ENCODE measurements at places on chromosomes 2 and 18.

DNA sequence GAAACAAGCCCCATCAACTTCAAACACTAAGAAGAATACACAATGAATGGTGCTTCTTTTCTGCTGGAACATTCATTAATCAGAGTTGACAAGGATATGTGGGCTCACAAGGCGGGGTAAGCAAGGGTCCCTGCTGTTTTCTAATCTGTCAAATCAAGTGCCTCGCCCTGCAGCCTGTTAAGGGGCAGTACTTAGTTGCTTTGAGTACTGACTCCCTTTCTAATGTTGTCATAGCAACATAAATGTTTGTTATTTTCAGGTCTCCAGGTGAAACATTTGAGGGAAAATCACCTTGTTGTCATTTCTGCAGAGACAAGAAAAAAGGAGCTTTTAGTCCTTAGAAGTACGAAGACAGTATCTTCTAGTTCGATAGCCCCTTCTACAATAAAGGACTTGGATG is 284.7 kb upstream of the PKDCC start:
- no peak for DNase-seq

- no peak for DNase-seq
Observed at GRCh38 chr2:217703999-217704398, 298.8 kb downstream of the TNS1 start.

DNA sequence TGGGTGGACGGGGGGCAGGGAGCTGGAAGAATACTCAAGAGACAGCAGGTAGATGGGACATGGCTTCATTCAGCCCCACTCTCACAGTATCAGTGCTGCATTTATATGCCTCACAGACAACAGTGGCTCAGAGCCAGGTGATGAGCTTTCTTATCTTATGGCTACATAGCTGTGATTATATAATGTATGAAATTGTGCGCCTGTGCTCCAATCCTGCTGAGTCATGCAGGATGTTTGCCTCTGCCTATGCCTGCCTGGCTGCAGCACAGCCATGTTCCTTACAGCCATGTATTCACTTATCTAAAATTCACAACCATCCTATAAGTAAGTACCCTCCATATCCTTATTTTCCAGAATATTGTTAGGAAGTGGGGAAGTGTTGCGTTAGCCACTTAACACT is 37.7 kb upstream of the RNF103 start:
- no peak for DNase-seq

DNA sequence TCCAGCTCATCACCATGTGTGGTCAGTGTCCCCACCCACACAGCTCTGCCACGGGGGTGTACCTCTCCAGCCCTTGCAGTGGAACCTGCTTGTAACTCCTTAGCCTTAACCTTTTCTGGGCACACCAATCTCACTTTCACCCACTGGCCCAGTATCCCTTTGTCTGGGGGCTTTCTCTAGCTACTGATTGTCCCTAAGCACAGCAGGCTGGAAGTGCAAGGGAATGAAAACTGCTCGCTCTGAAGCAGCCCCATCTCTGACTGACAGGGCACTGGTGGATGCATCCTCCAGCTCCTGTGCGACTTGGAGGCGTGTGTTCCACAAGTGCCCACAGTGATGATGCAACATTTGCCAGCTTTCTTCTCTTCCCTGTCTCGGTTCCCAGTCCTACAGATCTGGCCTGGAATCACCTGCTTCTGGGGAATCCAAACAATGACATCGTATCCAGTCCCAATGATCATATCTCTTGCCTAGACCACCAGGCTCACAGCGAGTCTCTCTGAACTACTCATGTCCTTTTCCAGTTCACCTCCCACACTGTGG is 33.6 kb downstream of the SCTR start:
- no peak for DNase-seq

- no peak for DNase-seq
Observed at GRCh38 chr2:229422063-229422462, 151.0 kb upstream of the PID1 start.

- no peak for DNase-seq
Observed at GRCh38 chr2:175855794-175856453, 146.1 kb downstream of the LNPK start.

- no peak for DNase-seq
Observed at GRCh38 chr2:23756593-23757292, 170.2 kb downstream of the ATAD2B start.

DNA sequence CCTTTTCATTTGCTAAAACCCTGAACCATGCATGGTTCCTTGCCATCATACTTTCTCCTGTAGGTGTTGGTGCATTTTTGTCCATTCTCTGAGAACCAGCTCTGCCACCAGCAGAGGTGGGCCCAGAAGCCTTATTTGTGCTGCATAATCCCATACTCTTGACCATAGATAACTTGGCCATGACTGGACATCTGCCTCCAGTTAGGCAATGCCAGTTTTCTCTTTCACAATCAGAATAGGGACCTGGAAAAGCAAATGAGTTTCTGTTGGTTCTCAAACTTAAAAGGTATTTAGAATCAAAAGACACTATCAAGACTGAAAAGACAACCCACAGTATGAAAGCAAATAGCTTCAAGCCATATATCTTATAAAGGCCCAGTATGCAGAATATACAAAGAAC is 167.3 kb downstream of the MAIP1 start:
- DNase-seq = no peak

DNA sequence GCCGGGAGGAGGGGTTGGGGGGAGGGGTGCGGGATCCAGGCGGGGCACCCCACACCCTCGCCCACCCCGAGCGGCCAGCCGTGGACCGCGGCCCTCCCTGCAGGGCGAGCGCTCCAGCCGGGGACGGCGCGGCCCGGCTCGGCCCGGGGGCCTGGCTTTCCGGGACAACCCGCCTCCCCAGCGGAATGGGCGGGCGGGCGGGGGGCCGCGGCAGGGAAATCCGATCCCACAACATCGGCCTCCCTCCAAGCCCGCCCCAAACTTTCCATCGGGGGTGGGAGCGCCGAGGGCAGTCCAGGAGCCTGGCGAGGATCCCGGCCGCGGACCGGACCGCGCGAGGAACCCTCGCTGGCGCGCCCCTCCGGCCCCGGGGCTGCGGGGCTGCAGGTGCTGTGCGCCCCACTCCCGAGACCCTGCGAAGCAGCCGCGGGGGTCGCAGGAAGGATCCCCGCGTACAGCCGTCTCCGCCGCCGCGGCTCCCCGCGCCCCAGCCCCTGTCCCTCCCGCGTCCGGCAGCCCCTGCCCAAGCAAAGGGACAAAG is 529 bp downstream of the SEMA4C start:
- DNase-seq = no peak

DNA sequence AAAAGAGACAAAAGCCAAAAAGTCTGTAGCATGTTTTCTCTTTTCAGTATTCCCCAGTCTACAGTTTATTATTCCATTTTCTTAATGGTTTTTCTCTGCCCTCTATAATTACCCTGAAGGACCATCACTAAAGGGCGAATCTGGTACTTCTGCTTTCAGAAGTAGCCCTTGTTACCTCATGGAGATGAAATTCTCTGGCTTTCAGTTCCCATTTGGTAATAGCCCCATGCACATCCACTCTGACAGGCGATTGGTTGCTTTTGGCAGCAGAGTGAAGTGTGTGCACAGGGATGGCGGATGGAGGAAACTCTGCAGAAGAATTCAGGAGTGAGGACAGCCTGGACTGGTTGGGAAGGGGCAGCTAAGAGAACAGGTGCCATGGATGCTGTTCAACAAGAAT is 66.3 kb upstream of the NABP1 start:
- no peak for DNase-seq

- DNase-seq = no peak
Observed at GRCh38 chr2:159617100-159617499, 752 bp upstream of the BAZ2B start.

DNA sequence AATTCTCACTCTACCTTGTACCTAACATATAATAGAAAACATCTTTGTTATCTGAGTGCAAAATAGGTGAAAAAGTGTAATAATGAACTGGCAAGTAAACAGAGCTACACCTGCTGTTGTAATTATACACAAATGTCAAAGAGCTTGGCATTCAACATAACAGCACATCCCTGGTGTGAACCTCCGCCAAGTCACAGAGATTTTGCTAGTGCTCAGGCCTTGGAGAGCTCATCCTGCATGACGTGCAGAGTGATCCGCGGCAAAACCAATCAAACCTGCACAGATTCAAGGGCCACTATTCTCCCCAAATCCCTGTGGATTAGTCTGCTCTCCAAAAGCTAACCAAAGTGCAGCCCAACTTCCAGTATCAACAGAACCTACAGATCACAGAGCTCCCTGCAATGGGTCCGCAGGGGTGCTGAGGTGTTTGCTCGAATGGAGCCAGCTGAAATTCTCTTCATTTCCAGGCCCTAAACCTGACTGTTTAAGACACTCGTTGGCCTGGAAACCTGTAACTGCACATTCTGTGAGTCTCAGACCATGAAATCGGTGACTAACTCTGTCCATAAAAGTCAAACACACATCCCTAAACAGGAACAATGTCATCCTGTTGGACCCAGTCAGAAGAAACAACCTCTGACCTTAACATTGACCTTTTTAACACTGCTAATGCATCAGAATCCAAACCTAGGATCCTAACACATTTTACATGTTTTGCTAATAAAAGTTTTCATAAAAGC is 111.8 kb downstream of the EPB41L3 start:
- no peak for DNase-seq

GRCh38 chr18:8232791-8233190 is 376.4 kb upstream of the RAB12 start:
- DNase-seq = no peak

- no peak for DNase-seq
Observed at GRCh38 chr18:69999656-70000055, 52.0 kb upstream of the CD226 start.

GRCh38 chr2:96528006-96528699 is 8.4 kb upstream of the ARID5A start:
- DNase-seq = peak; percentile 33

DNA sequence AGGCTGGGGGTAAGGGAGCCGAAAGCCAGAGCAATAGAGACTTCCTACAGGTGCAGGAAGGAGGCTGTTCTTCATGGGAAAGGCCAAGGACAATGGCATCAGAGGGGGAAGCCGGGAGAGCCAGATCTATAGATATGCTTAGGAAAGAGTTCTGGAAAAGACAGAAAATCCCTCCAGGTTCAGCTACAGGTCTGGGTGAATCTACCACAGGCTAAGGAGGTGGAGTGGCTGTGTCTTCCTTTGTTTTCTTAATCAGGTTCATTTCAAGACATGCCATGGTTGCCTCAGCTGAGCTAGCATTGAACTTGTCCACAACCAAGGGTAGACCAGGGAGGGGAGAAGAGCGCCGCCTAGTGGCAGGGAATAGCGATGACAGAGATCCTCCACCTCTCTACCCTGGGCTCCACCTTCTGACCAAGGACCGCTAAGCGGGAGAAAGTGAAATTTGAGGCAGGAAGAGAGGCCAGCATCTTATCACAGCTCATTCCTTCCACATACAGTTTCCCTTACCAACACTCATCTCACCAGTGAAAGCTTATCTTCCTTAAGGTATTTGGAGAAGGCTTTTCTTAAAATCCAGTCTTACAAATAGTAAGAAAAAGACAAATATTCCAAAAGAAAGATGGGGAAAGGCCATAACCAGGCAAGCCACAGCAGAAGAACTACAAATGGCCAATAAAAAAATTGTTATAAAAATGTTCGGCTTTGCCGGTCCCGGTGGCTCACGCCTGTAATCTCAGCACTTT is 74.2 kb downstream of the VIT start:
- DNase-seq = no peak

DNA sequence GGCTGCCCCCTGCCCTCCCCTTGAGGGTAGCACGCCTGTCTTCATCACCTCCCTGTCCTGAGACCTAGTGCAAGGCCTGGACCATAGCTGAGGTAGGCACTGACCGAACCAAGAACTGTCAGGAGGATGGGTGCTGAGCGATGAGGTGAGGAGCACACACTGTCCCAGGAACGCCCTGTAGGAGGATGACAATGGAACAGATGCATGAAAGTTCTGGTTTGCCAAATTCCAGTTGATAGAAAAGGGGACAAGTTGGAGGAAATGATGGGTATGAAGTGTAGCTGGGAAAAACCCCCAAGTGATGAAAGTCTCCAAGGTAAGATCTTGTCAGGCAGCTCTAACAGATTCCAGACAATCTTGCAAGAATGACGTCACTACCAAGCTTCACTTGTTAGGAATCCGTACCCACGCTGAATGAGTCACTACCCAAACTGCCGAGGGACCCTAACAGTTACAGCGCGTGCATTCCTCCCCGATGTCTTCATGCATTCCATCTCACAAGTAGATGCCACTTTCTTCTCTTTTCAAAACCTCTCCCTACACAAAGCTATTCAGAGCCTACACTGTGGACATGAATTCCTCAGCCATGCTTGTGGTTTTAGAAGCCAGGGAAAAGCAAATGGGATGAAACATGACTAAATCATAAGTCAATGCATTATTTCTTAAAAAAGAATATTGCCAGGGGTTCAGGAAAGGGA is 27.6 kb downstream of the MRPL33 start:
- no peak for DNase-seq

GRCh38 chr2:160165996-160166395 is 34.1 kb downstream of the ITGB6 start:
- no peak for DNase-seq

- no peak for DNase-seq
Observed at GRCh38 chr2:239590995-239591915, 190.4 kb upstream of the HDAC4 start.

GRCh38 chr2:33020883-33021282 is 74.1 kb downstream of the LTBP1 start:
- no peak for DNase-seq

DNA sequence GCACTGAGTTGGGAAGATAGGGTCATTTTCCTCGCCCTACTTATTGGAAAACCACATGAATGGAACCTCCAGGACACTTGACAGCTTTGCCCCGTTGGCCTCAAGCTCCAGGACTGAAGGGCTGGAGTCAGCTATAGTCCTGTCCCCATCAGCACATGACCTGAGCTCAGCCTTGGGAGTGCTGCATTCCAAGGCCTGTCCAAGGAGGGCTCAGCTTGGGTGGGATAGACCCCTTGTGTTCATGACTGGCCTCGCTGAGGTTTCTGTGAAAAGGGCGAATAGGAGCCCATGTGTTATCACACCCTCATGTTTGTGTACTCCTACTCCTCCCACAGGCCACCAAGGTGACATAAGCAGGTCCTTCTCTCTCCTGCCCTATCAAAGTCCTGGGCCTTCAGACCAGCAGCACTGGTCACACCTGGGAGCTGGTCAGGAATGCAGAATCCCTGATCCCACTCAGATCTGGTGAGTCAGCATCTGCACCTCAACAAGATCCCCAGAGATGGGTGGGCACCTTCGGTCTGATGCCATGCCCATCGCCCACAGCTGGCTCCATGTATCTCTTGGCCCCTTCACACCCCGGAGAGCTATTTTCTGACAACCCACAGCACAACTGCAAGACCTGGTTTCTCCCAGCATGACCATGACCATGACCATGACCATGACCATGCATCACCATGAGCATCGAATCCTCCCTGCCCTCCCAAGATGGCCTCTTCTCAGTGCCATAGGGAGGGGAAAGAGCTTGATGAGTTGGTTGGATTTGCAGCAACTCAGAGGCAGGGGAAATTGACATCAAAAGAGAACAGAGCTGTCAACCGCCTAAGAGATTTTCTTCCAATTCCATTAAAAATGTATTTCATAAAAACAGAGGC is 83.0 kb upstream of the RAB6C start:
- DNase-seq = no peak

- no peak for DNase-seq
Observed at GRCh38 chr2:155377266-155377680, 678.8 kb downstream of the KCNJ3 start.
